ENCODE measurements at places on chromosomes 4 and X.

- no peak for DNase-seq
Observed at GRCh38 chr4:8854931-8855330, 16.7 kb downstream of the HMX1 start.

DNA sequence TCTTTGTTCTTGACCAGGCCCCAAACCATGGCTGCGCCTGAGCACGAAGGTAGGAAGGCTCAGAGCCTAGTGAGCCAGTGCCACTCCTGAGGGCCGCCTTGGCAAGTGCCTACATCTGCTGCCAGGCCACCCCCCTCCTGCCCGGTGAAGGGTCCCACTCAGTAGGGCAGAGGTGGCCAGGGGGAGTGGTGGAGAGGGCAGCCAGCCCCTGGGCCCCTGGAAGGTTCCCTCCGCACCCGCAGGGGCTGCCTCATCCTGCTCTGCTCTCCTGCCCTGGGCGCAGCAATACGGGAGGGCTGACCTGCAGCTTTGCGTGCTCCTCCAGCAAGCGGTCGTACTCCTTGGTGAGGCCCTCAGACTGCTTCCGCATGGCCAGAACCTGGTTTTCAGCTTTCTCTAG is 14.0 kb downstream of the SLC6A8 start:
- DNase-seq: no peak

GRCh38 chr4:53905276-53905940 is 159.0 kb downstream of the CHIC2 start:
- no peak for DNase-seq

- DNase-seq: no peak
Observed at GRCh38 chr4:141635736-141636081, 674 bp upstream of the IL15 start.

GRCh38 chrX:13258725-13259124 is 61.1 kb downstream of the ATXN3L start:
- no peak for DNase-seq

GRCh38 chrX:100979881-100980607 is 10.5 kb downstream of the ARL13A start:
- DNase-seq: no peak

DNA sequence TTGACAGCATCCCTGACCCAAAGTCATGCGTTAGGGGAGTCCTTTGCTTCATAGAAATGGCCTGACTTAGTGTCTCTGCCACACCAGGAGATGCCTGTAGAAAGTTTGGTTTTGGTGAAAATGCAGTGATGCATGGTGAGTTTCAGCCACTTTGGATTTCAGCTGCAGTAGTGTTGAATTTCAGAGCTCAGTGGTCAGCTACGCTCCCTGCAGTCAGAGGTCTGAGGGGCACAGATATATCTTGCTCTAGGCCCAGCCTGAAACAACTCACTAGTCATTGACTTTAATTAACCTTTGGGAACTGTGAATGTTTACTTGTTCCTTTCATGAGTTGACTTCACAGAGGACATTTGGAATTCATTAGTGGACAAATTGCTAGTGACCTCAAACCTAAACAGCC is 17.5 kb downstream of the RBMX2 start:
- no peak for DNase-seq

- peak; percentile 79 for DNase-seq
Observed at GRCh38 chr4:80202190-80202711, 4.9 kb downstream of the PRDM8 start.
